ENCODE measurements at places on chromosomes 7 and 10.

DNA sequence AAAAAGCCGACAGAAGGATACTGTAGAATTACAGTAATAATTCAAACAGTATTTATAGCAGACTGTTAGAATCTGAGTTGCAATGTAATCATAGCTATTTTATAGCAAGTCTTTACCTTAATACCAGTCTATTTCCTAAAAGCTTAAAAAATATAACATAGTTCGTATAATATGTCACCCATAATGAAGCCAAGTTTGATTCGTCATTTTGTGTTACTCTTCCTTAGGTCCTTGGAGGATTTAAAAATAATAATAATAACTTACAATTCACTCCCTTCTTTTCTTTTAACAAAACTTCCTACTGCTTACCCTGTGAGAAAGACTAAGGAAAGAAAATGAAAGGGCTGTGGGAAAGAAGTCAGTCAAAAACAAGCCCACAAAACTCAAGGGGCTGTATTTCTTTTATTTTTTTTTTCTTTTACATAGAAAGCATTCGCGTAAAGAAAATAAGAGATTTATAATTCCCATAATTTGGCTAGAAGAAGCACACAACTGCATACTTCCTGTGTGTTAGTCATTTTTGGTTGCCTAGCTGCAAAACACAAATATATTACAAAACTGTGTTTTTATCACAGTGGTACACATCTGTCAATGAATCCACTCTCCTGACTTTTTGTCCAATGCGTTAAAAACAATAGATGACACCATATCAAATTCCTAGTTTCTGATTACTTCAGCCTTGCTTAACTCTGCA is 187.2 kb upstream of the CELF2 start:
- DNase-seq: no peak

- DNase-seq: no peak
Measured at GRCh38 chr7:28626221-28626620, 213.9 kb downstream of the CREB5 start.

DNA sequence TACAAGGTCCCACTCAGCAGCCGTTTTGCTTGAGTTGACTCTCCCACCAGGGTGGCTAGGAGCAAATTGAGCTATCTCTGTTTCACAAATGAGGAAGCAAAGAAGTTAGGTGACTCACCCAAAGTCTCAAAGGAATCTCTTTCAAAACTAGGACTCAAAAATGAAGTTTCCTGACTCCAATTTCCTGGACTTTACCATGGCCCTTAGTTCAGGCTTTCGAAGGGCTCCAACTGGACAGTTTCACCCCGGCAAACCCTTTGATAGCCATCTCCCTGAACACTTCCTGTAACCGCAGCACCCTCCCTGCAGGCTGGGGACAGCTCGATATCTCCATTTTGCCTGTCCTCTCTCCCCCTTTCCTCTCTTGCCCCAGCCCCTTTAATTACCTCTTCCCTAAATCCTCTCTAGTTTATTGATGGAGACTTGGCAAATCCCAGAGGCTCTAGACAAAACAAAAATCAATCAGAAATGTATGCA is 4.7 kb upstream of the AFAP1L2 start:
- no peak for DNase-seq

GRCh38 chr7:158014976-158015375 is 572.6 kb downstream of the PTPRN2 start:
- no peak for DNase-seq

DNA sequence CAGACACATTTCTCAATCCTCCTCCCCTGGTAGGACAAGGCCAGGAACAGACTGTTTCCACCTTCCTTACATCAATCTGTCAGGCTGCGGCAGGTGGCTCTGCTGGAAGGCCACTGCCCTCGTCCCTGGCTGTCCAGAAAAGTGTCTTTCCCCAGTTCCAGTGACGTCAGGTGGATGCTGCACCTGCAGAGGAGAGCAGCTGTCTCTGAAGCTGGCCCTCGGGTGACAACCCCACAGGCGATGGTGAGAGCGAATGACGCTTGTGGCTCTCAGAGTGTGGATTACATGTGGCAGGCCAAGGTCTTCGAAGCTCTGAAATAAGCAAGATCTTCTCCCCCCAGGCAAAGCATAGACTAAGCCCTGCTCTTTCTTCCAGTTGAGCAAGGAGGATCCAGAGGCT is 146.9 kb upstream of the RET start:
- DNase-seq: no peak

DNA sequence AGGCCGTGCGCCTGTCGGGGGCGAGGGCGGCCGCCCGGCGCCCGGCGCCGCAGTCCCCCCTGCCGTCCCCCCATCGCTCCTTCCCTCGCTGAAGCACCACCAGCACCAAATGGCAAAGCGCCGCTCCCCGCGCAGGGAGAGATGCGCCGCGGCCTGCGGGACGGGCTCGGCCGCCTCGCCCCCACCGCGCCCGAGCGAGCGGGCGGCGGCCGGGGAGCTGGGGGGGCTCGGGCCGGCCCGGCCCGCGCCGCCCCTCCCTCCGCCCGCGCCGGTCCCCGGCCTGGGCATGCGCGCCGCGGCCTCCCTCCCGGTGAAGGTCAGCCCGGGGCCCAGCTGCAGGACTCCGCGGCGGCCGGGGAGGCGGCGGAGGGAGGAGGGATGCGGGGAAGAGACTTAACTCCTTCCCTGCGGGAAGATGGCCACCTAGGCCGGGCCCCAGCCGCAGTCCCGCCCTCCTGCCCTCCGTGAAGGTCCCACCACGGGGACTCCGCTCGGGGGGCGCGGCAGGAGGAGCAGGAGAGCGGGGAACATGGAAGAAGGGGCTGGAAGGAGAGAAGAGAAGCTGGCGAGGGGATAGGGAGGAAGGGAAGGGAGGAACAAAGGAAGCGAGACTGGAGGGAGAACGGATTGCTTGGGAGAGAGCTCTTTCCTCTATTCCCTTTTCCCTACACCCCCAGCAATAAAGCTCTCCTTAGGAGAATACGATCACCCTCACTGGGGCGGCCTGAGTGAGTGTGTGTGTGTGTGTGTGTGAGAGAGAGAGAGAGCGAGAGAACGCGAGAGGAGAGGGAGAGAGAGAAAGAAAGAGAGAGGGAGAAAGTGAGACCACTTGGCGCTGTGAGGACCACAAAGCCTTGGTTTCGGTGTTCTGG is 3.4 kb upstream of the SMARCD3 start:
- DNase-seq: no peak

- peak; percentile 8 for DNase-seq
Measured at GRCh38 chr10:79029478-79030390, 39.0 kb upstream of the ZMIZ1 start.

Data from activated naive CD4-positive, alpha-beta T cell treated with anti-CD3 and anti-CD28 coated beads, Interleukin-2, amount 10 ng/mL, durations not matched to agents 7 days and 5 days (primary cell).